ENCODE measurements at places on chromosomes 12 and 14.
A peak's percentile ranks its signal among the peaks of the same experiment; 100 is the strongest.

- DNase-seq = peak; percentile 93
Observed at GRCh38 chr12:55707841-55708694, at the start of gene ITGA7. Gene ITGA7 (minus strand): TSS chr12:55707904. CDS start chr12:55707682, 222 bp downstream.

GRCh38 chr12:106753526-106753925 lies 21.0 kb upstream of the RIC8B start:
- no peak for DNase-seq

DNA sequence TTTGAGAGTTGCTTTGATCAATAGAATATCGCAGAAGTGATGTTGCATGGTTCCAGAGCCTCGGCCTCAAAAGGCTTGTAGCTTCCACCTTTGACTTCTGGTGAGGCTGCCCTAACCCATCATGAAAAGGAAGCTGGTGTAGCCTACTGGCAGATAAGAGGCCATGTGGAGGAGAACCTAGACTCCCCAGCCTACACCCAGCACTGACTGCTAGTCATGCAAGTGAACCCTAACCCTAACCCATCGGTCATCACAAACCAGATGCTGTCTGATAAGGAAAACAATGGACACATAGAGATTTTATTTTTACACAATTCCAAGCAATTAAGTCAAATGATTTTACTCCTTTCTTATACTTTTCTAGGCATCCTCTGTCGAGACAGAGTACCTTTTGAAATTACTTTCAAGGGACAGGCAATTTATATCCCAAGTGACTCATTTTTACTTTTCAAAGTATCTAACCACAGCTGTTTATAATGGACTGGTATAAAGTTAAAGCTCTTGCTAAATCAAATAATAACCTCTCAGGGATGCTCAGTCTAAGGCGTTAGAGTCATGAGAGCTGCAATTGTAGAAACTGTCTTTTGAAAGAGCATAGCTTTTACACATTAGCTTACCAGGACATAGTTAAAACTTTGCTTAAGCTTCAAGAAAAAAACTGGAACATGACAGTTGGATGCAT lies 17.6 kb downstream of the PTPRB start:
- no peak for DNase-seq

DNA sequence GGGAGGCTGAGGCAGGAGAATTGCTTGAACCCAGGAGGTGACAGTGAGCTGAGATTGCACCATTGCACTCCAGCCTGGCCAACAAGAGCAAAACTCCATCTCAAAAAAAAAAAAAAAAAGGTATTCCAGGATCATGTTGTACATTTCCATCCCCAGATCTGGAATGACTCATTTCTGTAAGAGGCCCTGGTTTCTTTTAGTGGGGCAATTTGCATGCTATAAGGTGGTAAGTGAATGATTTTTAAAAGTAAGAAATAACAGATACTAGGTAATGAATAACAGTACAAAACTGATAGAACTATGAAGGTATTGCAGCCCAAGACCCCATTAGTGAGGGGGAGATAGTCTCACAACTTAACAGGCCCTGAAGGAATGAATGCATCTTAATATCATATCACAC lies 17.7 kb upstream of the ADCK1 start:
- DNase-seq = no peak

DNA sequence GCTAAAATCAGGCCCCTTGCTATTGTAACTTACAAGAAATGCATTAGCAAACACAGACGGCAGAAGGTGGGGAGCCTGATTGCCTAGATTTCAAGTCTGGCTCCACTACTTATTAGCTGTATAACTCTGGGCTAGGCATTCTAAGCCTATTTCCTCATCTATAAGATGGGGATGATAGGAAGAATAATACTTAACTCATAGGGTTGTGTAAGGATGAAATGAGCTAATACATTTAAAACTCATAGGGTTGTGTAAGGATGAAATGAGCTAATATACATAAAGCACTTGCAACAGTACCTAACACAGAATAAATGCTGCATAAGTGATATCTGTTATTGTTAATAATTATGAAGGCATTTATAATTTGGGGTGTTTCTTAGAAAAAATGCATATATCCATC lies 60.1 kb upstream of the DIO2 start:
- no peak for DNase-seq

DNA sequence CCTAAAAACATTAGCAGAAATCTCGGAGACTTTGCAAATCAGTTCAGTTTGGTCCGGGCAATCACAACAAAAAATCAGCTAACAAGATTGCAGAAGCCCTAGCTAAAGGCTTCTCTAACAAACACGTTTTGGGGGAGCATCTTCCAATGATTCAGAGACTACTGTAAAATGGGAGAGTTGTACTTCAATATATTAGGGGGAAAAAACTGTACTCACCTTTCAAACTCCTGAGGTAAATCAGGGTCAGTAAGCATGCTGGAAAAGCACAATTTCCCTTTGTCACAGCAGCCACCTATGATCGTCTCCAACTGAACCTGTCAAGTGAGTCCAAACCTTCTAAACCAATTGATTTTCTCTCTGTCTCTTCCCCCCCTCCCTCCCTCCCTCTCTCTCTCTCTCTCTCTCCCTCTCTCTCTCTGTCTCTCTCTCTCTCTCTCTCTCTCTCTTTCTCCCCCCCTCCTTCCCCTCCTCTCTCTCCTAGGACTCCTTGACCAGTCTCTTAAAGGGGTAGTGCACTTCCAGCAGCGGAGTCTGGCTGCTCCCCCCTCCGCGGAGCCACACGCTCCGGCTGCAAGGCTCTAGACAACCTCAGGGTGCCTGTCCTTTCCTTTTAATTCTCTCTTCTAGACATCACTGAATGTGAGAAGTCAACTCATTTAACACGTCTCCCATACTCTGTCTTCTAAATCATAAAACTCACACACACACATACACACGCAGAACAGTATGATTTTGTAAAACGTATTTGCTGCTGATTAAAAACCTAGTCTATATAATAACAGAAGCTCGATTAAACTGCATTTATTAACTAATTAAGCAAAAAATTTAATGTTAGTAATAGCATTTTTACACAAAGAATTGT lies at the start of gene SOX5:
Gene SOX5, minus strand, starts transcription at position 323 of the 862 bp plus-strand sequence. Its CDS starts 69 bp downstream, at position 254.
- peak; percentile 55 for DNase-seq

- no peak for DNase-seq
Observed at GRCh38 chr12:4191149-4191548, 82.4 kb upstream of the CCND2 start.

GRCh38 chr12:57385586-57385985 lies 45.3 kb downstream of the R3HDM2 start:
- DNase-seq = no peak

GRCh38 chr12:52086366-52086765 lies 6.9 kb downstream of the SMIM41 start:
- DNase-seq = no peak

GRCh38 chr14:94738097-94738496 lies 31.8 kb downstream of the GSC start:
- DNase-seq = no peak

DNA sequence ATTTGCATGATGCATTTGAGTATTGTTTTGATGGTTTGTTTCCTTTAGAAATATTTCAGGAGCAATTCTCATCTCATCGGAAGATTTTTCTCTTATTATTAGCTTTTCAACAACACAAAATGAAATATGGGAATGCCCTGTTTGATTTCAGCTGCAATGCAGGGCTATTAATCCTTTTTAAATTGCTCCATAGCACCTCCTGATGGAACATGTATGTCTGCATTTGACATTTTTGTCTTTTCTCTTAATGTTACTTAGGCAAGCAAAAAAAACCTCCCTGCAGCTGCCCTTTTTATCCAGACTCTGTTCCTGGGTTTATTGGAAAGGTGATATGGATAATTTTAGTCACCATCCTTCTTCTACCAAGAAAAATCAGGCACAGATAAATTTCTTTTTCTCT lies 895.8 kb downstream of the RPS29 start:
- DNase-seq = no peak

DNA sequence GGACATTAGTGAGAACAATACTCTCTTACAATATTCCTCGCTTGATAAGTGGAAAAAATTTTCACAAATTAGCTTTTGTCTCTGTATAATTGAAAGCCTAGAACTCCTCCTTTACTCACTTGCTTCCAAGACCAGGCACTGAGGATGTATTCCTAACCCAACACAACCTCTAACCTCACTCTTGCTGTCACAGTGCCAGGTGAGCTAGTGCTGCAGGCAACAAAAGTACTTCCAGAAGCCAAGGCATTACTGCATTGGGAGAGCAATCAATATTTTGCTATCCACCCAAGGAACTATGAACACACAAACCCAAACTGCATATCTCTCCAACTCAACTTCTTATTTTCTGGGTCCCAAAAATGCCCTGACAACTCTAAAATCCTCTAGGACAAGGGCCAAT lies 1081.0 kb downstream of the VRK1 start:
- DNase-seq = no peak

Measured in tongue (tissue), 3 donors.